Skeletal muscle cell (primary cell): ENCODE measurements at places on chromosomes 13 and 19.

GRCh38 chr13:98133946-98134345 is 8.9 kb upstream of the FARP1 start:
- no peak for DNase-seq

- DNase-seq: no peak
Measured at GRCh38 chr13:108226184-108226583, 8.0 kb downstream of the ABHD13 start.

DNA sequence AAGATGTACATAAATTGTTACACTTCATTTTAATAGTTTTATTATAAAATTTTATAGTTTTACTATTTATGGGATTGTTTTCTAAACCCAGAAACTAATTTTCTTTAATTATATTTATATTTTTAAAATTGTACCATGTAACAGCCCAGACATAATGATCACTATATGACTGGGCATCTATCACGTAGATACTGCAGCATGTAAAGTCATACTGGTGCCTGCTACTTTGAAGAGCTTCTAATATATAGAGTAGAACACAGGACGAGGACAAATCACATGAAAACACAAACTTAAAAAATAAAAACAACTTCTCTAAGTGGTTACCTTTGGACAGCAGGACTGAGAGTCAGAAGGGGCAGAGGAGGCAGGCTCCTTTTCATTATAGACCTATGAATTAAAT is 5.3 kb downstream of the ELF1 start:
- no peak for DNase-seq

DNA sequence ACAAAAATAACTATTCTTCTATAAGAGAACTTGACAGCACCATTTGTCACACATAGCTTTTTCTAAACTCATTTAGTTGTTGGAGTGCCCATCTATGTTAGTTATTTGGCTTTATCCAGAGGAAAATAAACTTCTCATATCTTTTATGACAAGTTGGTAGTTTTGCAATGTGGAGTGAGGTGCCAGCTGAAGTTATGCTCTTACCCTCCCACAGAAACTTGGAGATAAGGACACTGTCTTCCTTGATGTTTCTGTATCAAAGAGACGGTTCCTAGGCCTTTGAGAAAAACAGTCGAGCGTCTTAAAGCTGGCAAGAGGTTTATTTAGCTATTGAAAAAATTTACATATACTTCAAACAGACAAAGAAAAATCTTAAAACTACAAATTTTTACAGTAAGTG is 1079.7 kb downstream of the SLITRK1 start:
- no peak for DNase-seq

DNA sequence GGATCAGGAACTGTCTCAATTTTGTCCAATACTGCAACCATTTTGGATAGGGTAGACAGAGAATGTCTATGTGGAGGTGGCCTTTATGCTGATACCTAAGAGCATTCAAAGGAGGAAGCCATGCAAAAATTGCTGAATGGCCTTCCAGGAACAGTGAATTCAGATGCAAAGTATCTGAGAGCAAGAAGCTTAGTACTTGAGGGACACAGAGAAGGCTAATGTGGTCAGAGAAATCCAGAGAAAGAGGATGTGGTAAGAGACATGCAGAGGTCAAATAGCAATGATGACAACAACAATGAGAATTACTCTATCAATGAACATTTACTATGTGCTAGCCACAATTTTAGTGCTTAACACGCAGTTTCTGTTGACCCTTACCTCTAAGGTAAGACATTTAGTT is 785.6 kb upstream of the KLHL1 start:
- DNase-seq: peak; percentile 16

DNA sequence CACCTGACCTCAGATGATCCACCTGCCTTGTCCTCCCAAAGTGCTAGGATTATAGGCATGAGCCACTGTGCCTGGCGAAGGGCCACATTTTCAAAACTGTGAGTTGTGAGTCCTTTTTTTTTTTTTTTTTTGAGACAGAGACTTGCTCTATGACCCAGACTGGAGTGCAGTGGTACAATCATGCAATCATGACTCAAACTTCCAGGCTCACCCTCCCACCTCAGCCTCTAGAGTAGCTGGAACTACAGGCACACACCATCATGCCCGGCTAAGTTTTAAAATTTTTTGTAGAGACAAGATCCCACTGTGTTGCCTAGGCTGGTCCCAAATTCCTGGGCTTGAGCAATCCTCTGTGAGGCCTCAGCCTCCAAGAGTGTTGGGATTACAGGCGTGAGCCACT is 3.8 kb upstream of the MYPOP start:
- DNase-seq: no peak
